ENCODE measurements at places on chromosomes 4 and X.

DNA sequence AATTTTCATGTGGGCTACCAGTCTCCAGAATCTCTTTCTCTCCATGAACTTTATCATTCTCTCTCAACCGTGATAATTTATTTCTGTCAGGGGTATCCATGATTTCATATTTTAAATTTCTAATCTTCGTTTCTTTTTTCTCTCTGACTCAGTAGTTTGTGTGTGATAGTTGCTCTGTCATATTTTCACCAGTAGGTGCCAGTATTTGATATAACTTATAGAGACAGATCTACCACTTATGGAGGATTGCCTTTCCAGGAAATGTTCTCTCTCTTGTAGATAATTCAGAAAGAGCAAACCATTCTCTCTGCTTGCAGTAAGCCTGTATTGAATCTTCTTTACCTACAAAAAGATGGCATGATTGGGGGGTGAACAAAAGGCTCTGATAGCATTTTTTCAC lies 79.3 kb upstream of the DYNLT3 start:
- DNase-seq: peak; percentile 6

DNA sequence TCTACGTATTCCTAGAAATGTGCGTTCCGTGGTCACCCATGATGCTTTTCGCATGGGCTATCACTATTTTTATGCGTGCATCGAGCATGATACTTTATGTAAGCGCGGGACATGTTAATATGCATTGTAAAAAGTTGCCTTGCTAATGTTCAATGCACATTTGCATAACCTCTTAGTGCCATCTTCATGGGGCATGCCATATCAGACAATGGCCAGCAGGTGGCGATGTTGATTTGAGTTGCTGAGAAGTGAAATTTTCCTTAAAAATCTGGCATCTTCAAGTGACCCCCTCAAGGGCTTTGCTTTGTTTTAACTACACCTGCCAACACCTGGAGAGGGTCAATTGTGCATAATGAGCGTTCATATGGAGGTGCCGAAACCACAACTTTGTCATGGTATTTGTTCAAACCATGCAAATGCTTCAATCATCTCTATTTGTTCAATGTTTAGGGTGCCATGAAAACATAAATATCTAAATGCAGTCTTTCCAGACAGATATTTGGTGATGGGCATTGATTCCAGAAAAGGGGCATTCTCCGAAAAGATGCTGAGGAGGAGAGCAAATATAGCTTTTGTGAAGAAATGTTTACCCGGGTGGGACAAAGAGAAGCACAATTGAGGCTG lies 833.9 kb upstream of the PRKX start:
- peak; percentile 29 for DNase-seq

GRCh38 chr4:136281307-136281706 lies 1251.0 kb downstream of the PCDH18 start:
- DNase-seq: no peak

GRCh38 chr4:122901247-122902010 lies 21.0 kb downstream of the NUDT6 start:
- no peak for DNase-seq

All from right lung (tissue), 10 donors.